NCI-H748 treated with DMSO at 0.1 percent for 48 hours (cell line): ENCODE measurements at places on chromosomes 7 and 10.

DNA sequence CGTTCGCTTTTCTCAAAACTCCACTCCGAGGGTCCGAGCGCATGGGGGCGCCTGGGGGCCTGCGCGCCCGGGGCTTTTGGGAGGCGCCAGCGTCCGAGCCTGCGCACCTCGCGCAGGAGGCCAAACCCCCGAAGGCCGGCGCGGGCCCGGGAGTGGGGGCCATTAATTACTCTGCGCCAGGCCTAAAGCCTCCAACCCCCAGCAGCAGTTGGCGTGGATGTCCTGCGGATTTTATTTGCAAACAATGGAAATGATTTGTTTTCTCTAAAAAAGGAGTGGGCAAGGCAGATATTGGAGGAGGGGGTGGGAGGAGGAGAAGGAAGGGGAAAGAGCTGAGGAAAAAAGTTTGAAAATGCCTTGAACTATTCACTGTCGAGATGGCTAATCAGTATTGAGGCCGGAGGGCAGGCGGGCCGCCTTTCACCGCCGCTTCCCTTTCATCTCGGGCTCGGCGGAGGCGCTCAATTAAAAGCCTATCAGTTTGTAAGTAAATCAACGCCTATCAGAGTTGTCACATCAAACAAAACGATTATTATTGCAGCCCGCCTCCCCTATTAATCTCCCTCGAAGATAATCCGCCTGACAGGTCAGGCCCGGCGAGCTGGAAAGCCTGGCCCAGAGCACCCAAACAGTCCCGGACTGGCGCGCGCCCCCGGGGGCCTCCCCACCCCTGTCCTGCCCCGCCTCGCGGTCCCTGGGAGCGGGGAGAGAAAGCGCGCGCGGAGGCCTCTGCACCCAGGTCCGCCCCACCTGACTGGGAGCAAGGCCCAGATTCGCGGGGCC, 3.4 kb upstream of the ZNF503 start:
- peak; percentile 13 for DNase-seq

DNA sequence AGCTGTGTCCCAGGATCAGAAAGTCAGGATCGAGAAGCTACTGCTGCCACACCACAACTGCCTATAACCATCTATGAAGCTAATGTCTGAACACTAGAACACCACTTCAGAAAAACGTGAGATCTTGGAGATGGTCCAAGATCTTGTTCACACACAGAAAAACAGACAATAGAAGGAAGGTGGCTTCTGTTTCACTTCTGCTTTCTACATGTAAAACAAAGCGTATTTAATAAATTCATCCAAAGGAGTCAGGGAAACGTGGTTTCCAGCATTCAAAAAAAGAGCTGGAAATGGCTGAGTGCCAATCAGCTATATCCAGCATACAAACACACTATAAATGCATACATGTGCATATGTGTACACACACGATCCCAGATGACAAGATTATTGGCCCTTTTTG, 70.2 kb upstream of the CCDC71L start:
- DNase-seq: no peak

DNA sequence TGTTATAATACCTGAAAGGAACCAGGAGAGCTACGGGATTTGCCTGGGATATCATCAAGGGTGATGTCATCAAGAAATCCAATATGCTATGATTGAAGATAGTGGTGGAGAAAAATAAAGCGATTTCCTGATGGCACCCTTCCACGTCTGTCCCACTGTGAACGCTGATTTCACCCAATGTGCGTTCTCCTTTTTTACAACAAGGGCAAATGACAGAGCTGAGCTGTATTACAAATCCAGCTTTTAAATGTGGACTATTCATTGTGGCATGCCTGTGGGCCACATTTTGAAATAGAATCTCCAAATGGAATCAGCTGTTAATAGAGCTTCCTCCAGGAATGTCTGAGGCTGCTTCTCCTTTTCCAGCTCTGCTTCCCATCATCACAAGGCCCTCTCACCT, 23.3 kb downstream of the SLC13A4 start:
- no peak for DNase-seq

DNA sequence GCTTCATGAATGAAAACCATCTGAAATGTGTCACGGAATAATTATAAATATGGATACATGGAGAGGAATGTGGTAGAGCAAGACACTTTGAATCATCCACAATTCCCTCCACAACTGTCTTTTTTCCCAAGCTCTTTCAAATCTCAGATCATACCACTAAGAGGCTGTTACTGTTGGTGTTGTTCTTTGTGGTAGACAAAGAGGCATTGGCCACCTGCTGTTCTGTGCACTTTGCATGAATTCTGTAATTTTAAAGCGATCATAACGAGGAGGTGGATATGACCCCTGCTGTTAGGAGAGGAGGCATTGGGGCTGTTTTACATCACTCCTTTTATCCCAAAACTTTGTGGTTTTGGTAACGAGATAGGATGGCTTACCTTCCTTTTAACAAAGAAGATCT, 141.2 kb upstream of the KLF6 start:
- no peak for DNase-seq

GRCh38 chr7:18407385-18407784, 88.2 kb upstream of the HDAC9 start:
- DNase-seq: no peak

DNA sequence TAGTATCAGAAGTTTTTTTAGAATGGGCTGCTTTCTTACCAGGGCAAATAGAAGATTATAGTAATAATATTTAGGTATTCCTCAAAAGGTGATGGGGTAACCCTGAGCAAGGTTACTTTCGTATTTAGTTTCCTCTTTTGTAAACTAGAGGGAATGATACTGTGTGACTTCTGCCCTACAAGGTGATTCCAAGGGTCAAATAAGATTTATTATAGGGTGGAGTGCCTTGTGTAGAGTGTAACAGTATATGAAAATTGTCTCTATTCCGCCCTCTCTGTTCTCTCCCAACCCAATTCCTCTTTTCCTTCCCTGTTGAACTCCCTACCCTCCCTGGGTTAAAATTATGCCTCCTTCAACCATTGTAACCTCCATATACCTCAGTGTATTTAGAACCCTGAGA, 5.3 kb downstream of the SLC35G1 start:
- DNase-seq: no peak

- no peak for DNase-seq
Observed at GRCh38 chr7:7221599-7222038, 39.3 kb downstream of the C1GALT1 start.

- no peak for DNase-seq
Observed at GRCh38 chr7:129918922-129919321, 33.8 kb downstream of the UBE2H start.

- DNase-seq: no peak
Observed at GRCh38 chr7:924541-925231, 29.8 kb downstream of the ADAP1 start.

GRCh38 chr7:2355705-2356008, 1.0 kb downstream of the EIF3B start:
- no peak for DNase-seq

DNA sequence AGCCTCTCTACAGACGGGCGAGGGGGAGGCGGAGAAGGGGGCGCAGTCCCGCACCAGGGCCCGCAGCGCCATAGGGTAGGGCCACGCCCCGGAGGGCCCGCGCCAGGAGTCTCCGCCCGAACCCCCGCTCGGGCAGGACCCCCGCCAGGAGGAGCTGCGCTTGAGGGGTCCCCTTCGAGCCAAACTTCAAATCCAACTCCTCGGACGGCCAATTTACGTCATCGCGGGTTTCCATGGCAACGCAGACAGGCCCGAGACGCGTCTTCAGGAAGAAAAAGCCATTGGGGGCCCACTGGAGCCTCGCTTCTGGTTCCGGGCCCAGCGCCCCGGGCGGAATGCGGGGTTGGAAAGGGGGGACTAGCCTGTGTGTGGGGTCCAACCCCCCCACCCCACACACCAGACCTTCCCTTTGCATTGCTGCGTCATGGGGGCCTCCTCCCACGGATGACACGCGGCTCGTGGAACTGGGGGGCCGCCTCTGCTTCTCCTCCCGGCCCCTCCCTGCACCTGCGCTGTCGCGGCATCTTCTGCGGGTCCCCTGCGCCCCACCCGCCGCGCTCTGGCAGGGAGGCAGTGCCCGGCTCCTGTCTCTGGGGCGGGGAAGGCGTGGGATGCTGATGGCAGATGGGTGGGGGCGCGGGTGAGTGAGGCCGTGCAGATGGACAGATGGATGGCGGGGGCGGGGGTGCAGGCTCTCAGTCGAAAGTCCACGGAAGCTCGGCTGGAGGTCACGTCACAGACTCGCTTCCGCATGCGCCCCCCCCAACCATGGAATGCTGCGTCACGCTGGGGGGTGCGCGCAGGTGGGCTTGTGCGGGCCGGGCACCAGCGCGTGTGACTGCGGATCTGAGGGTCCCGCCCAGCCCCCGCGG, 1.2 kb downstream of the CALY start:
- peak; percentile 4 for DNase-seq

DNA sequence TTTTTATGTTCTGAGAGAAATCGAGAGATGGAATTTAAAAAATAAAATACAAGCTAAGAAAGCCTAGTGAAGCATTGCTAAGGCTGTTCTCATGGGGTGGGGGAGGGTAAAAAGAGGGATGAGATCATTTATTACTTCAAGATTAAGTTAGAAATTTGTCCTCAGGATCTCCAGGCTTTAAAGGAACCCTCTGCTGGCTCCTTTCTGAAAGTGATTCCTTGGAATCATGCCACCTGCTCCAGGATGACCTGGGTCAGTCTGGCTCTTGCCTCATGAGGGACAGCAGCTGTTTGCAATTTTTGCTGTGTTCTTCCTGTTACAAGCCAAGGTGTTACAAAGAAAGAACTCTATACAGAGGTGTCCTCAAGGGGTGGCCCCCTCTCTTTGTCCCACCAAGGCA, 69.8 kb downstream of the CDK1 start:
- DNase-seq: no peak

- no peak for DNase-seq
Observed at GRCh38 chr10:78178940-78179339, 145.3 kb downstream of the RPS24 start.

GRCh38 chr7:121871188-121871587, 1.8 kb upstream of the PTPRZ1 start:
- DNase-seq: no peak

DNA sequence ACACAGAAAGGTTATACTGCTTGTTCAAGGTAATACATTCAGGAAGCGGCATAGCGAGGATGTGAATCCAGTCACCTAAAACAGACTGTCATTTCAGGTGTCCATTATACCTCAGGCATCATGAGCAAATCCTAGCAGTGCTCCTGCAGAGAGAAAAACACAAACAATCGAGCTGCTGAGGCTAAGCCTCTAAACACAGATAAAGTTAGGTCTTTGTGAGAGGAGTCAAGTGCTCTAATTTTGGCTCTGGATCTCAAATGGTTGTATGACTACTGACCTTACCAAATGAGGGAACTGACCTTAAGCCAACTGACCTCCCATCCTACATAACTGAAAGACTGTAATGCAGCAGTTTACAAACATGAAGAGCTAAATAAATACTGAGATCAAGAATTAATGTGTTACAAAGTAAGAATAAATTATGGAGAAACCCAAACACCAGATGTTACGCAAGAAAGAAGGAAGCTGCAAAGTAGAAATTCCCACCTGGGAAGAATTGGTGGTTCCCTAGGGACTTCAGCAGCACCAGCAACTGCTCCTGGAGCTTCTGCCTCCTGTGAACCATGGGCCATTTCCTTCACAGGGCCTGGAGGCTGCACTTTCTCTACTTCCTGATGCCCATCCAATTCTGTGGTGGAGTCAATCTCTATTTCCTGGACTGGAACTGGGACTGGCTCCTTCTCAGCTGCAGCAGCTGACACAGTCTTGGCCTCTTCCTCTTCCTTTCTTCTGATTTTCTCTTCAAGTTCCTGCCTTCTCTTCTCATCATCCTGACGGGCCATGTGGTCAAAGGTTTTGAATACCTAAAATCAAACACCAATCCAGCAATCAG, 5.8 kb downstream of the NUDCD3 start:
- DNase-seq: no peak

DNA sequence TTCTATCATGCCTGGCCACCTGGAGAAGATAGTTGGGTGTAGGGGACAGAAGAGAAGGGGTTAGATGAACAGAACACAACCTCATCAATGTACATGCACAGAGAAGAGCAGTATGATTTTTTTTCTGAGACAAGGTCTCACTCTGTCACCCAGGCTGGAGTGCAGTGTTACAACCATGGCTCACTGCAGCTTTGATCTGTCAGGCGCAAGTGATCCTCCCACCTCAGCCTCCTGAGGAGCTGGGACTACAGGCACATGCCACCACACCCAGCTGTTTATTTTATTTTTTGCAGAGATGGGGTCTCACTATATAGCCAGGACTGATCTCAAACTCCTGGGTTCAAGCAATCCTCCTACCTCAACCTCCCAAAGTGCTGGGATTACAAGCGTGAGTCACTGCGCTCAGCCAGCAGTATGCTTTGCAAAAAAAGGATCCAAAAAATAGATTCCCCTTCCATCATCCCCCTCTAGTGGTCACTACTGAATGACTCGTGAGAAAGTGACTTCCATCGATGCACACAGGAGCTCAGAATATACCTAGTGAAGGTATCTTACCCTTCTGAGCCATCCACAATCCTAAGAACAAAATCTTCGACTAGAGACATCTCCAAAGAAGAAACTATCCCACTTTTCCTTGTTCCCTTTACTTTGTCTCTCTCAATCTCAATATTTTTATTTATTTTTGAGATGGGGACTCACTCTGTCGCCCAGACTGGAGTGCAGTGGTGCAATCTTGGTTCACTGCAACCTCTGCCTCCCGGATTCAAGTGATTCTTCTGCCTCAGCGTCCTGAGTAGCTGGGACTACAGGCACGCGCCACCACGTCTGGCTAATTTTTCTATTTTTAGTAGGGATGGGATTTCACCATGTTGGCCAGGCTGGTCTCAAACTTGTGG, 21.0 kb downstream of the ZCWPW1 start:
- DNase-seq: peak; percentile 29

DNA sequence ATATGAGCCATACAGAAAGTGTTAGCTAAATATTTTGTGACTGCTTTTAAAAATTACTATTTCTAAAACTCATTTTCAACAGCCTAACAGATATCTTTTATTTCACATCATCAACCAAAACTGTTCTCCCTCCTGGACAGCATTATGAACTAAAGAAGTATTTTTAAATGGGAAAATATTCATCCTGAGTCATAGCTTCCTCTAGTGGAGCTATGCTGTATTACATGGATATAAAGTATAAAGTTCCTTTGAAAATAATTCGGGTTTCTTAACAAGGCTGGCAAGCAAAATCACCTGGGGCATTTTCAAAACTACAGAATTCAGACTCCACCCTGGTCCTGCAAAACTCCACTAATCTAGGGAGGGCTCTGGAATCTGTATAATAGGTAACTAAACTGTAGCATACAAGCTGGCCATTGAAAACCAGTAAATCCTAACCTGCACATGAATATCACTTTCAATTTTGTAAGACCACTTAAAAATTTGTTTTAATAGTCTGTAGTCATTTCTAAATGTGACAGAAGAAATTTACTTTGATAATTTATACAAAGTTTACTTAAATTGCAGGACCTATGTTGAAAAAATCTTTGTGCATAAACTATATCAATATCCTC, 53.5 kb downstream of the SCIN start:
- DNase-seq: peak; percentile 25

GRCh38 chr10:63718006-63718405, 196.8 kb downstream of the REEP3 start:
- no peak for DNase-seq

- no peak for DNase-seq
Observed at GRCh38 chr10:66329147-66329546, 596.7 kb upstream of the LRRTM3 start.

- no peak for DNase-seq
Observed at GRCh38 chr10:130459011-130459410, 322.8 kb downstream of the GLRX3 start.
